Left kidney (tissue), 8 donors: ENCODE measurements at places on chromosomes 3 and 15.

DNA sequence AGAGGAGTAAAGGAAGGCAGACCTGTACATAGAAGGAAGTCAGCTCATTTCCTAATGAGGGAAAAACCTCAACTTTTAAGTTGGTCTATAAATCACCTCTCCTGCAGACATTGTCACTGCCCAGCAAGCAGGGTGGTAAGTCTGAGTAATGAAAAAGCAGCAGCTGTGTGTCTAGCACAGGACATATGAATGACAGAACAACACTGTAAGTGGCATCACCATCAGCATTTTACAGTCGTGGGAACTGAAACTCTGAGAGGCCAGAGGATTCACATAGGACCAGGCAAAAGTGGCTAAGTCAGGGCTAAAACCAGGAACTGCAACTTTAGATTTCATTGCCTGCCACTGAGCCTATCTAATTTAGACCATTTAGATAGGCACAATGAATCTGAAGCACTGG, 235.6 kb downstream of the CLSTN2 start:
- DNase-seq: no peak

GRCh38 chr15:66786708-66787488, 84.9 kb downstream of the SMAD6 start:
- no peak for DNase-seq

DNA sequence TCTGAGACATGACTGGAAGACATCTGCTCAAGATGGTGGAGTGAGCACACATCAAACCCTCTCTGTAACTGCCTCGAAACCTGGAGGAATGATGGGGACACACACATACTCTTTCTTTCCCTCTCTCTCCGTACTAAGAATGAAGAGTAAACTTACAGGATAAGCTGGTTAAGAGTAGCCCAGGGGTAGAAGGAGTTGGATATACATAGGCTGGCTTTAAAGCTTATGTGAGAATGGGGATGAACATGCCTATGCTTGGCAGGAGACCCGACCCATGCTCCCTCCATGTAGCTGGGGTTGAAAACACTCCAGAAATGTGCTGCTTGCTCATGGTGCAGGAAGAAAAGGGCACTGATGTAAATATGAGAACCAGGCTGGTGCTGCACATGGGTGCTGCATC, 68.9 kb downstream of the IL20RB start:
- DNase-seq: no peak

- DNase-seq: peak; percentile 32
Observed at GRCh38 chr3:86047161-86047560, 943.8 kb downstream of the VGLL3 start.

- DNase-seq: peak; percentile 52
Observed at GRCh38 chr3:32420126-32421038, 28.7 kb downstream of the CMTM7 start.

- no peak for DNase-seq
Observed at GRCh38 chr3:131491775-131492174, 11.0 kb downstream of the MRPL3 start.

DNA sequence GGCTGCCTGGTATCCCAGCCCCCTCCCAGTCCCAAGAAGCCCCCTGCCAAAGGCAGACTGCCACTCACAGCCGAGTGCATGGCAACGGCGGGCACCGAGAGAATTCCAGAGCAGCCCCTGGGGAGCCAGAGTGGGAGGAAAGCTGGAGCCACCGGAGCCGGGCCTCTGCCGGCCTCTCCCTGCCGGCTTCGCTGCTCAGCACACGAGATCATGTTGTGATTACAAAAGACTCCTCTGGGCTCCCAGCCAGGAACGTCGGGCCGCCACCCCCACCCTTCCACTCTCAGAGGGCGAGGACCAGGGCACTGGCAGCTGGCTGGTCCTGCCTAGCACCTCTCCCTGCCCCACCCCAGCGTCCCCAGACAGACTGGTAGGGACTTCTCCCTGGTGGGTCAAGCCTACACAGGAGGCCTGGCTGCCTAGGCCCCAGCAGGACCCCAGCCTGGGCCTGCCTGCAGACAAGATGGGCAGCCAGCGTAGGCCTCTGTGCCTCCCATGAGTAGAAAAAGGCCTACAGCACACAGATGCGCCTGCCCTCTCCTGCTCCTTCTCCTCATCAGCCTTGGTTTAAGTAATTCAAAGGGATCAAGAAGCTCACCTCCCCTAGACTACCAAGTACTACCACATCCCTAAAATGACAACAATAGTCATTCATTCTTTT, at the start of gene CCDC9B:
CCDC9B (minus strand) TSS at position 200 of the 661 bp plus-strand sequence; CDS start at position 80, 120 bp downstream.
- peak; percentile 77 for DNase-seq

DNA sequence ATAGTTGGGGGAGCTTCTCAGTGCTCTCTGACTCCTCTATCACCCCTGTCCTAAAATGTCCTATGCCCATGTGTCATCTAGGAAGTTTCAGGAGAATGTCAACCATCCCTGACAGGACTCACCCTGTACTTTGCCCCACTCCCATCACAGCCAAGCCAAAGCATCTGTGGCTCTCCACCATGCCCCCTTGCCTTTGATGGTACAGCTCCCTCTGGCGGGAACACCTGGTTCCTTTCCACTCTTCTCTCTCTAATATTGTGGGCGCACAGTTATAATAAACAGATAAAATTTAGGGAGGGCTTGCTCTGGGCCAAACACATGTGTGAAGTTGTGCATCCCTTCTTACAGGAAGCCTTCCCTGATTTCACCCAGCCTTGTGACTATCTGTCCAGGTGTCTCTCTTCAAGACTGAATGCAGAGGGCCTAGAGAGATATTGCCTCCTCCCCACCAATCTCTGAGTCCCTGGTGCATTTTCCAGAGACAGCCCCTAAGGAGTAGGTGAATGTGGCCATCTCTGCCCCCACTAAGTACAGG, 62.8 kb downstream of the ISG20 start:
- DNase-seq: no peak

- no peak for DNase-seq
Observed at GRCh38 chr3:72347819-72348319, 500.4 kb downstream of the SHQ1 start.

- no peak for DNase-seq
Observed at GRCh38 chr3:170589113-170589512, 3.2 kb upstream of the SLC7A14 start.

- DNase-seq: peak; percentile 75
Observed at GRCh38 chr3:48656061-48656840, 6.4 kb downstream of the CELSR3 start.

DNA sequence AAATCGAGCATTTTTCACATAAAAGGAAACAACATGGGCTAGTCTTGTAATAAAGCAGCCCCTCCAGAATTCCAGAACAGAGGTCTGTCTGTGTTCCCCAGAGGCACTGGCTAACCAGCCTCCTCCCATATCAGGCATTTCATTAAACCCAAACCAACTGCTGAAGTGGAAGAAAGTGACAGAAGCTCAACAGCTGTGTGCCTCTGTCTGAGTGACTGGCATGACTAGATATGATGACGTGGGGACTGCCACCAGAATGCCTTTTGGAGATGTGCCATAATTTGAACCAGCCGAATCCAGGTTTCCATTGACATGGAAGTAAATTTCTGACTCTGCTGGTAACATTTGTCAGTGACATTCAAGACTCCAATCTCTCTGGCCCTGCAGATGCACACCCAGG, 8.7 kb downstream of the LIMD1 start:
- no peak for DNase-seq

DNA sequence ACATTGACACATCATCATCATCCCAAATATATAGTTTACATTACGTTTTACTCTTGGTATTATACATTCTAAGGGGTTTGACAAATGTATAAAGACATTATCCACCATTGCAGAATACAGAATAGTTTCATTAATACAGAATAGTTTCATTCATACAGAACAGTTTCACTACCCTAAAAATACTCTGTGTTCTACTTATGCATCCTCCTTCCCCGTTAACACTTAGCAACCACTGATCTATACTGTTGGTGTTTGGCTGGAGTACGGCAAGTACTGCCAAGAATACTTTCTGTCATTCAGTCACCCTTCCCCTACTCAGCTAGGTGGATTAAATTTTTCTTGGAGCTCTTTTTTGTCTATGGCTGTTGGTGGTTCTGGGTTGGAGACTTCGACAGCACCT, 33.4 kb downstream of the LEKR1 start:
- DNase-seq: no peak

DNA sequence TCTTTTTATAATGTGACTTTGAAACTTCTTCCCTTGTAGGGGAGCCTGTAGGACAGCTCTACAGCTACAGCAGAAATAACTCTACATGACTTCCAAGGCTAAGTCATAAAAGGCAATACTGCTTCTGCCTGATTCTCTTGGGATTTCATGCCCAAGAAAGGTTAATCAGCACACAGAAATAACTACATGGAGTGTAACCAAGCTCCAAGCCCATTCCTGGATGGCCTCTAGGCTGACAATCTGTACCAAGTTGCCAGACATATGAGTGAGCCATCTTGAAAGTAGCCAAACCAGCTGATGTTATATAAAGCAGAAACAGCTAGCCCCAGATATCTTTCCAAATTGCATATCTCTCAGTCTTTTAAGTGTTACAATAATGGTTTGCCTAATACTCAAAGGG, 75.8 kb upstream of the OSTN start:
- DNase-seq: no peak

DNA sequence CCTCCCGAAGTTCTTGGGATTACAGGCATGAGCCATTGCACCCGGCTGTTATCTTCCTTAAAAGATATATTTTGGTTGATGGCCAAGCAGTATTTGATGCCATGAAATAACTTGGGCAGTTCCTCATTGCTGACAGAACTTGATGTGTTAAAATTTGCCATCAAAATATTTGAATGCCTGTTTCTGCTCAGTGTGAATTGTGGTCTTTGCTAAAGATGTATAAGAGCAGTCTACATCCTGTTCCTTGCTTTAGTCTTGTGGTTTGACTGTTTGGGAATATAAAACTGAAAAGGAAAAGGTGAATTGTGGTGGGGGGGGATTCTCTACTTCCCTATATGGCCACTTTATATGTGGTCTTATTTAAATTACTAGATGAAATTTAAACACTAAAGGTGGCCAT, 14.0 kb downstream of the TRIM71 start:
- no peak for DNase-seq

GRCh38 chr3:62965311-62965710, 90.1 kb upstream of the CADPS start:
- peak; percentile 38 for DNase-seq
